ENCODE measurements at places on chromosomes 11 and 22. TPM values are rescaled to one million over a fixed set of nuclear protein-coding genes. Genes with fewer than 3 reads are reported as not detected.

The ZC3H12C gene
- 2.5 TPM for polyA plus RNA-seq

The NRIP3 gene
- polyA plus RNA-seq, result 9.2 TPM

The MYBPC3 gene
- polyA plus RNA-seq, result not detected

The RFPL3 gene
- not detected for polyA plus RNA-seq

The JAML gene
- polyA plus RNA-seq, result 0.49 TPM

The USH1C gene
- 20.5 TPM for polyA plus RNA-seq

The MN1 gene
- 1.7 TPM for polyA plus RNA-seq

The PTPN5 gene
- polyA plus RNA-seq, result 10.8 TPM

The OR51G2 gene
- polyA plus RNA-seq, result not detected

The FAT3 gene
- 0.85 TPM for polyA plus RNA-seq

The ENDOD1 gene
- polyA plus RNA-seq, result 25.1 TPM

The MB gene
- 2.7 TPM for polyA plus RNA-seq

The UPK3A gene
- polyA plus RNA-seq, result 13.6 TPM

The KCNE3 gene
- 8.3 TPM for polyA plus RNA-seq

The MS4A6A gene
- 9.8 TPM for polyA plus RNA-seq

The PAX6 gene
- 16.7 TPM for polyA plus RNA-seq

The RCOR2 gene
- 23.5 TPM for polyA plus RNA-seq

The OR52E8 gene
- not detected for polyA plus RNA-seq

The NCAM1 gene
- 295 TPM for polyA plus RNA-seq

The C11orf97 gene
- polyA plus RNA-seq, result not detected

The MFRP gene
- not detected for polyA plus RNA-seq

The FOLH1 gene
- 19.3 TPM for polyA plus RNA-seq

The SCUBE1 gene
- polyA plus RNA-seq, result 0.29 TPM

The PNPLA3 gene
- polyA plus RNA-seq, result 4.8 TPM

The GAS2L1 gene
- polyA plus RNA-seq, result 20.4 TPM

The ART1 gene
- polyA plus RNA-seq, result not detected

The BTG4 gene
- not detected for polyA plus RNA-seq

The TSPAN32 gene
- not detected for polyA plus RNA-seq

The GLB1L3 gene
- polyA plus RNA-seq, result 8.0 TPM

The ANKRD13D gene
- 35.3 TPM for polyA plus RNA-seq

The CYP2D6 gene
- polyA plus RNA-seq, result 0.27 TPM

The SCN4B gene
- polyA plus RNA-seq, result 9.7 TPM

The YPEL4 gene
- 25.0 TPM for polyA plus RNA-seq

The OR8G5 gene
- polyA plus RNA-seq, result not detected

The OR4P4 gene
- polyA plus RNA-seq, result not detected

The C1QTNF4 gene
- 15.8 TPM for polyA plus RNA-seq

The ART5 gene
- polyA plus RNA-seq, result 0.85 TPM

The SERHL2 gene
- 2.0 TPM for polyA plus RNA-seq

The RAC2 gene
- polyA plus RNA-seq, result 3.3 TPM

The PHLDA2 gene
- 10.6 TPM for polyA plus RNA-seq

The MMP1 gene
- polyA plus RNA-seq, result not detected

The TRABD gene
- 10.7 TPM for polyA plus RNA-seq

The NLRP14 gene
- not detected for polyA plus RNA-seq

The CST6 gene
- not detected for polyA plus RNA-seq

The GGTLC3 gene
- not detected for polyA plus RNA-seq

The MS4A12 gene
- not detected for polyA plus RNA-seq

The MAJIN gene
- not detected for polyA plus RNA-seq

The CRKL gene
- 39.0 TPM for polyA plus RNA-seq

The TMEM179B gene
- polyA plus RNA-seq, result 87.7 TPM

The SMC1B gene
- 0.49 TPM for polyA plus RNA-seq

The MRGPRE gene
- 6.6 TPM for polyA plus RNA-seq

The CCDC157 gene
- 5.1 TPM for polyA plus RNA-seq

The TESMIN gene
- polyA plus RNA-seq, result 12.9 TPM
